ENCODE measurements at places on chromosomes 11 and 22.
A peak's percentile ranks its signal among the peaks of the same experiment; 100 is the strongest.

GRCh38 chr11:128733440-128734102 is 39.7 kb downstream of the FLI1 start:
- peak; percentile 34 for DNase-seq

DNA sequence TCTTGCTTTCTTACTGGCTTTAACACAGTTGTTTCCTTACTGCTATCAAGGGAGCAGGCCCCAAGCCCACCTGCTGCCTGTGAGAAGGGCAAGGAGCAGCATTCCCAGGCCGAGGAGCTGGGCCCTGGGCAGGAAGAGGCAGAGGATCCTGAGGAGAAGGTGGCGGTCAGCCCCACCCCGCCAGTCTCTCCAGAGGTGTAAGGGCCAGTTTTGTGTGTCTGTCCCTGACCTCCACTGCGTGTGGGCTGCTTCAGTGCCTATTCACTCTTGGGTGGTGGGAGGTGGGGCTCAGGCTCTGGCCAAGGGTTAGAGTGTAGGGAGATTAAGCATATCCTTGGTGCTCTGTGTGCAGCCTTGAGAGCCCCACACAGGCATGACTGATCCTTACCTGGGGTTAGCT is 55.1 kb downstream of the CEP164 start:
- DNase-seq, result no peak

- DNase-seq, result no peak
Measured at GRCh38 chr11:129373489-129373953, 2.1 kb upstream of the BARX2 start.

DNA sequence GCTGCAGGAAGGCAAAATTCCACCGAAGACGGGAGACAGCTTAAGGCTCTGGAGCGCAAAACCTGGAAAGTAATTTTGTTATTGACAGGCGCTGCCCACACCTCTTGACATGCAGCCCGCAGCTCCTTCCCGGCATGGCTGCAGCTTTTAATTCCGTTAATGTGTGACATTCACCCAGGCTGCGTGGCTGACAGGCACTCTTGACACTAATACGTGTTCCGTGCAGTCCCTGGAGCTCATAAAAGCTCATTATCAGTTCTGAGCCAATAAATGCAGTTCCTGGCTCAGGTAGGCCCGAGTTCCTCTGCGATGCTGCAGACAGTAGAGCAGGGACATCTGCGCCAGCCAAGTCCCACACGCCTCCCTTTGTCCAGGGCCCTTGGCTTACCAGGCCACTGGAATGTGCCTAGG is 34.8 kb downstream of the TSPAN18 start:
- DNase-seq, result no peak

DNA sequence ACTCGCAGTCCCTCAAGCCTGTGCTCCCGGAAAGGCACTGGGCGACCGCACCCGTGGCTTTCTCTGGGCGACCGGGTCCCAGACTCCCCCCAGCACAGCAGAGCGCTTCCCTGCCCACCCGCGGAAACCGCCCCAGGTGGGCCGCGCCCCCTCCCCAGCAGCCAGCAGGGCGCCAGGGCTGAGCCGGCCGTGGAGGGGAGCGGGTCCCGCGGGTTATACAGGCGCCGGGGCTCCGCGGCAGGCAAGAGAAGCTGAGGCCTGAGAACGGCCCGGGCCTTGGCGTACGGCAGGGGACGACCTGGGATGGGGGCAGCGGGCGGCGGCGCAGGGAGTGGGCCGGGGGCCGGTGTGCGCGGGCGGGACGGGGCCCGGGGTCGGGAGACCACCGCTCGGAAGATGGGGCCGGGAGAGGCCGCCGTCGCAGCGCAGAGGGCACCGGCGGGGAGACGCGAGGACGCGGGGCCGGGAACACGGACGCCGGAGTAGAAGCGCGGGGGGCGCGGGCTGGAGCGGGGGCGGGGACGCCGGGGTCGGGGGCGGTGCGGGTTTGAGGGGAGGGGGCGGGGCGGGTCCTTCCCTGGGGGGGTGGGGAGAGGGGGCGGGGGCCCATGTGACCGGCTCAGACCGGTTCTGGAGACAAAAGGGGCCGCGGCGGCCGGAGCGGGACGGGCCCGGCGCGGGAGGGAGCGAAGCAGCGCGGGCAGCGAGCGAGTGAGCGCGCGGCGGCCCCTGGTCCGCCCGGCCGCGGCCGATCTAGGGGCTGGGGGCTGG is at the start of gene MDK:
MDK (plus strand) TSS at position 622 of the 771 bp plus-strand sequence. CDS start 389 bp downstream, outside the sequence.
- no peak for DNase-seq

GRCh38 chr11:72831521-72832300 is 17.5 kb downstream of the ATG16L2 start:
- DNase-seq, result peak; percentile 70

DNA sequence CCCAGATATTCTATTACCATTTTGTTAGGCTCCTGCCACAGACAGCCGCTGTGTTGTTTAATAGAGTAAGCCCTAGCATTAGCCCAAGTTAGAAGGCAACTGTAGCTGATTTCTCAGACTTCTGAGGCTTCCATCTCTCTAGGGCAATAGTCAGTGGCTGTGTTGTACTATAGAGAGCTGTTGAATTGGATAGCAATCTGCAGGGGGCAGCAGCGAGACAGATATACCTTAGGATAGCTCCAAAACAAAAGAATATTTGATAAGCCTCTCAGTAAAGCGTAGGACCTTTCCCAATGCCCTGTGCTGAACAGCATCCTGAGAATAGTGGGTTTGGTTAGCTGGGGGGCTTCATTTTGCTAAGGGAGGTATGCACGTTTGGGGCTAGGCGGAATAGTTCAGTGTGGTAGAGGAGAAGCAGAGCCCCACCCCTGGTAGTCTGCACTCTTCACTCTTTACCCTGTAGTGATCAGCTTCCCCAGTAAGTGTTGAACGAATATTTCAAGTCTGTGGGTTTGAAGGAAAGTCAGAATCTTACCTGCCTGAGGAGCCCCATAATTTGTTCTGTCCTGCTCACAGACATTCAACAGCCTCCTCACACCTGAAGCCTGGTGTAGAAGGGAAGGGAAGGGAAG is 515.1 kb downstream of the INSC start:
- DNase-seq, result no peak
